ENCODE measurements at places on chromosomes 13 and 19.

DNA sequence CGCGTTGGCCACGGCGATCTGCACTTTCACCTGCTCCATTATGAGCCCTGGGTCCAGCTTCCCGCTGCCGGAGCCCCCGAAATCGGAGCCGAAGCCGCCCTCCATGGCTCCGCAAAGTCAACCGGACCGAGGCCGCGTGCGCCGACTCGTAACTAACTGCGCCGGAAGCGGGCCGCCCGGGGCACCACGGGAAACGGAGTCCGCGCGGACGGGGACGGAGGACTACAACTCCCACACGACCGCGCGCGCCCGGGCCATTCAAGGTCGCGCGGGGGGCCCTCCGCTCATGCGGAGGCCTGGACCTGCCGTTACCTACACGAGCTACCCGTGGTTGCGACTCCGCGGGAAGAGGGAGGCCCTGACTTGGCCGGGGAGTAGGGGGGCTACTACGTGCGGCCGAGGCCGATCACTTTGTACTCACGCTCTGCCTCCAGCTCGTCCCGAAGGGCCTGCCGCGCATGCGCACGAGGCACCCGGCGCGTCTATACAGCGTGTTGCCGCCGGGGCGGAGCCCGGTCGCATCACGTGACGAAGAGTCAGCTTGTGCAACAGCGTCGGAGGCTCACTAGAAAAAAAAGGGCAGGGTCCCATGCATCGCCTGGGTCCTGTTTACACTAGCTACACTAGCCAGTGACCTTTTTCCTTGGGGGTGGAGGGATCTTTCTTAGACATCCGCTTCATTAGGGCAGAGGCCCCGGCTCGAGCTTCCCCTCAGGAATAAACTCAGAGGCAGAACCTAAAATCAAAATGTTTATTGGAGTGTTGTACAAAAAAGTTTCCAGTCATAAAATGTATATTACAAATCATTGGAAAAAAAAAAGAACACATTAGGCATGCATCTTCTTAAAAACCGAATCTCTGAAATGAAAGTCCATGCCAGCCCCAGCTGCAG, at the start of gene TIMM13:
TSS of gene TIMM13 (minus strand) at position 158 of the 892 bp plus-strand sequence. CDS start at position 105, 53 bp downstream.
- DNase-seq: peak; percentile 99

DNA sequence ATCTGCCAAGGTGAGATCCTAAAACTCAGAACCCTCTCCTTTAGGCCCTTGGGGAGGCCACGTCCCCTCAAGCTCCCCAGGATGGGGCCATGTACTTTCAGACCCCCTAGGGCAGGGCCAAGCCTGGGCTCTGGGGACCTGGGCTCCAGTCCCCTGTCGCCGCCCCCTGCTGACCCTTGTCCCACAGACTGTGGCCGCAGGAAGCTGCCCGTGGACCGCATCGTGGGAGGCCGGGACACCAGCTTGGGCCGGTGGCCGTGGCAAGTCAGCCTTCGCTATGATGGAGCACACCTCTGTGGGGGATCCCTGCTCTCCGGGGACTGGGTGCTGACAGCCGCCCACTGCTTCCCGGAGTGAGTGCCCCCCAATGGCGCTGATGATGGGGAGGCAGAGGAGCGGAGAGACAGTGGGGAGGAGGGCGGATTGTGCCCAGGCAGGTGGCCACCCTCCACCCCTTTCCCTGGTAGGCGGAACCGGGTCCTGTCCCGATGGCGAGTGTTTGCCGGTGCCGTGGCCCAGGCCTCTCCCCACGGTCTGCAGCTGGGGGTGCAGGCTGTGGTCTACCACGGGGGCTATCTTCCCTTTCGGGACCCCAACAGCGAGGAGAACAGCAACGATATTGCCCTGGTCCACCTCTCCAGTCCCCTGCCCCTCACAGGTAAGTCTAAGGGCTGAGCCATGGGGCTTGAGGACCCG, 18.8 kb downstream of the HPN start:
- no peak for DNase-seq

DNA sequence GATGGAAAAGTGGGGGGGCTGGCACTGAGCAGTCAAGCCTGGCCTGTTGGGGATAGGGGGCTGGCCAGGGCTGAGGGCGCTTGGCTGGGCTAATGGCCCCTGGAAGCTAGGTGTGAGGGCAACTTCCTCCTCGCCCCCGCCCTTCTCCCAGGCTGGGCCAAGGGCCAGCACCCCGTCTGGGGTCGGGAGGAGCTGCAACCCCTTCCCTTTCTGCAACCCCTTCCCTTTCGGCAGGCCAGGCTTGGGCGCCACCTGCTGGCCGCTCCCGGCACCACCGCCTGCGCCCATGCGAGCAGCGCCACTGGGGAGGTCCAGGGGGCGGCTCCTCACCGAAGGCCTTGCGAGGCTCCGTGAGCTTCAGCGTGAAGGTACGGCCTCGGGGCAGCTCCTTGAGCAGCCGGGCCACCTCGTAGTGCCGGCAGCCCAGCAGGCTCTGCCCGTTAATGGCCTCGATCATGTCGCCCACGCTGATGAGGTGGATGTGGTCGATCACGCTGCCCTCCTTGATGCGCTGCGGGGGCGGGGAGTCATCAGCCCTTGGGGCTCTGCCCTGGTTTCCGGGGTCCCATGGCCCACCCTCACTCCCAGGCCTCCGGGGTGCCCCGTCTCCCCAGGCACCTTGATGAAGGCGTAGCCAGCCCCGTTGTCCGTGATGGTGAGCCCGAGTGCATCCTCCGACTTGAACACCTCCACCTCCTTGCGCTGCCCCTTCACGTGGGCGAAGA, 5.0 kb upstream of the PTGER1 start:
- peak; percentile 86 for DNase-seq

GRCh38 chr13:27037571-27037970, 134.0 kb downstream of the USP12 start:
- no peak for DNase-seq

GRCh38 chr13:20438801-20439200, 86.9 kb downstream of the CRYL1 start:
- DNase-seq: no peak

GRCh38 chr19:38634757-38635482, 12.5 kb upstream of the ACTN4 start:
- peak; percentile 64 for DNase-seq

Data from HuH-7.5 (cell line).